Stimulated activated CD8-positive, alpha-beta memory T cell treated with anti-CD3 and anti-CD28 coated beads, Interleukin-7, amount 100 ng/mL, for 48 hours (primary cell): ENCODE measurements at places on chromosomes 7 and 10.

DNA sequence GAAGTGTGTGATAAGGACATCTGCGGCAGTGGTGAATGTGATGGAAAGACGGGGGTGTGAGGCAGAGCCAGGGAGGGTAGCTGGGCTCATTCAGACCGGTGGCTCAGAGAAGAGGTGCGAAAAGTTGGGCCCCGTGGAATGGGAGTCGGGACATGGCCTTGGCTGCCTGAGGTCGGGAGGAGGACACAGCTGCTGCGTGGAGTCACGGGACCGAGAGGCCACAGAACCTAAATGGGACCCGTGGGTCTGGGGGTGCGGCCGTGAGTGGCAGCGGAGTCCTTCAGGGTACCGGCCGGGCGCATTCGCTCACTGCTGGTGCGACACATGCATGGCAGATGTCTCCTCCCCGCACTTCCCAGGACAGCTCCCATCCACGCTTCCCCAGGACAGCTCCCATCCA, 22.9 kb upstream of the LARP4B start:
- no peak for DNase-seq

DNA sequence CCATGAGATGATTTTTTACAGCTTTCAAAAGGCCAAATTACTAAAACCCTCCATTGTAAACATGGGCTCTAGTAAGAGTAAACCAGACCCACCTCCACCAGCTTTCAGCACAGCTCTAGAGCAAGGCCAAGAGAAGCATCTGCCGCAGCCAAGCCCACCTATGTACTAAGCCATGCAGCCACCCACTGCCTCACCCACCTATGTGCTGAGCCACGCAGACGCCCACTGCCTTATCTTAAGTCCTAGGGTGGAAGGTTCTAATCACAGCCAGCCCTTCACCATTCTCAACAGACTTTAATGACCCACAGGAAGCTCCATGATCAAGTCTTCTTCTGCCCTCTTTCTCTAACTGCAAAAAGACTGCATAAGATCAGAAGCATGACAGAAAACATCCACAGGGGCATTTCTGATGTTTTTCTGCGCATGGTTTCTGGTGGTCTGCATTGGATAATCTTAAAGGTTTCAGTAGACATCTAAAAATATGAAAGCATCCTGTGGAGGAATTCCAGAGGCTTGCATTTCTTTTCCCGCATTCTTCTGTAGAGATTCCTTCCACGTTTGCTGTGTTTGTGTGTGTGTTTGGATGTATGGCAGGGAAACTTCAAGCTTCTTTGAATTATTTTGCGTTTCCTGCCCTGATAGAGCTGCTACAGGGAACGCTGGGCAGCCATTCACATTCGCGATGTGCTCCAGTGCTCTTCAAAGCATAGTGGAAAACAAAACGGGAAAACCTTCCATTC, 286.1 kb upstream of the KLF6 start:
- no peak for DNase-seq

GRCh38 chr7:116799916-116800315, 62.5 kb upstream of the CAPZA2 start:
- DNase-seq, result no peak

DNA sequence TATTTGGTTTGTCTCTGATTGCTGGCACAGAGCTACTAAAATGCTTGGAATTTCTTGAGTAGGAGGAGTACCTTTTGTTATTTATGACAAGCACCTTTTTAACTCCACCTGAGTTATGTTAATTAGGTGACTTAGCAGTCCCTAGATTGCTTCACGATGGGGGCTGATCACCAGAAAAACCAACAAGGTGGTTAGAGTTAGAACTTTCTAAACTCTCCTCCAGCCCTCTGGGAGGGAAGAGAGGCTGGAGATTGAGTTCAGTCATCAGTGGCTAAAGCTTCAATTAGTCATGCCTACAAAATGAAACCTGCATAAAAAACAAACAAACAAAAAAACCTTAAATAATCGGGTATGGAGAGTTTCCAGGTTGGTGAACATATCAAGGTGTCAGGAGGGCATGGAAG, 23.6 kb upstream of the ING3 start:
- DNase-seq, result no peak

GRCh38 chr7:37916017-37916672, 472 bp downstream of the SFRP4 start:
- DNase-seq, result no peak

DNA sequence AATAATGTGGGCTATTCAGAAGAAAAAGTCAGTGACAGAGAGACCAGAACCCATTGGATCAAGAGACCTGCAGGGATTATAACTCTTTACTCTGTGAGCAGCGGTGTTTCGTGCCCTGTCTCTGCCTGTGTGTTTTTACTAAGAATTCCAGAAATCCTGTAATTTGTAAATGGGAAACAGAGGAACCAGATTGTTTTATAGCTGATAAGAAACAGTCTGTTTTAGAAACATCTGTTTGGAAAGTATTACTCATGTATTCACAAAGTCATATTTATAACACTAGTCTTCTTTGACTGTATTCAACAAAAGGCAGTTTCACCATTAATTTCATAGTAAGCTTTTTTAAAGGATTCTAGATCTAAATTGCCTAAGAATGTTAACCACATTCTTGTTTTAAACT, 30.0 kb upstream of the VDAC2 start:
- DNase-seq, result no peak

DNA sequence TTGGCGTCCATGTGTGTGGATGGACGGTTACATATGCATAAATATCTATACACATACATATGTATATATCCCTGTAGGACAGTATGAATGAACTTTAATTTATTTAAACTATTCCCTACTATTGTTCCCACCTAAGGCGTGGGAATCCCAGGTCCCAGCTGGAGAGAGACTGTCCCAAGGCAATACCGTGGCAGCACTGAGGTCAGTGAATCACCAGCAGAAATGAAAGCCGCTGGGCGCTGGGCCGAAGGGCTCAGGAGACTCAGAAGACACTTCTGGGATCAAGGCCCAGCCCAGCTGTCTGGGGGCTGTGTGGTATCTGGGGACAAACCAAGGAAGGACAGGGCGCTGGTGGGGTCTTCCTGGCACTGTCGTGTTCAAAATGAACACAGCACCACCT, 49.6 kb upstream of the MYL10 start:
- no peak for DNase-seq

- no peak for DNase-seq
Measured at GRCh38 chr10:13704964-13705363, 118.2 kb downstream of the PRPF18 start.

DNA sequence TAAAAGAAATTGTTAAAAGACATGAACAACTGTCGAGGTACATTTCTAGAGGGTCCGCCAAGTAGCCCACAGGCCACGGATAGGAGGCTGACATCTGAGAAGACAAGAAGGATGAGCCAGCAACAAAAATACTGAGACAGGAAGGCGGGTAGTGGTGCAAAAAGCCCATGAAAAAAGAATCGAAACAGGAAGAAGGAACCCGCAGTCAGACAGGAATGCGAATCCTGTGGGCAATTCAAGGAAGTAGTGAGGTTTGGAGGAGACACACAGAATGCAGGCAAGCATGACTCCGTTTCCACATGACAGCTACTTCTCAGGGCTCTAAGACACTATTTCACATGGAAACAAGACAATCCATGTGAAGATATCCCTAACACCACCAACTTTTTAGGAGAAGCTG, 125.2 kb downstream of the DOCK4 start:
- DNase-seq, result no peak

GRCh38 chr7:34057956-34058355, 152.6 kb downstream of the BMPER start:
- DNase-seq, result no peak

DNA sequence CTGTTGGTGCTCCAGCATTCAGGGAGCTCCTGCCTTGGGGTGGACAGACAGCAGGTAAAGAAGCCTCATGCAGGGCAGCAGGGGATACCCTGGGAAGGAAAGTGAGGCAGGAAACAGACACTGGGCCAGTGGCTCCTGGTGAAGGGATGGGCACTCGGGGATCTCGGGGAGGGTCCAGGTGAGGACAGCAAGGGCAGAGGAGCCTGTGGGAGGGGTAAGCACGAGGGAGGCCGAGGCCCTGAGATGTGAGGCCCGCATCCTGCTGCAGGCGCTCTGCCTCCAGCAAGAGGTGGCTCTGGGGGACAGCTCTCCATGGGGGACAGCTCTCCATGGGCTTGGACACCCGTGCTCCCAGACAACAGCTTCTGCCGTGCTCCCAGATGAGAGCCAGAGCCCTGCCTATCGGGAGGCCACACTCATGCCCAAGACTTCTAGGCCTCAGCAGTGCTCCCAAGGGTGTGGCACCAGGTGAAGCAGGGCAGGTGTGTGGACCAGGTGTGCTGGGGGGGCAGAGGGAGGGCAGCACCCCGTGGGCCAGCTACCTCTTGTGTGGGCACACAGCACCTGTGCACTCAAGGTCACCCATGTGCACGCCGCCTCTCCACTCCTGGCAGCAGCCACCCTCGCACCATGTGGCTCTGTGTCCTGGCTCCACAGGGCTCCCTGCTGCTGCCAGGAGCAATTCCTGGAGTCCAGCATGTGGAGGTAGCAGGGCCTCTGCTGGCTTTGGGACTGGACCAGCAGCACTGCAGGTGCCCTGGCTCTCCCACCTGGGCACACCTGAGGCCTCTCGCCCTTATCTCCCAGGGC, 93.6 kb upstream of the INSIG1 start:
- no peak for DNase-seq

DNA sequence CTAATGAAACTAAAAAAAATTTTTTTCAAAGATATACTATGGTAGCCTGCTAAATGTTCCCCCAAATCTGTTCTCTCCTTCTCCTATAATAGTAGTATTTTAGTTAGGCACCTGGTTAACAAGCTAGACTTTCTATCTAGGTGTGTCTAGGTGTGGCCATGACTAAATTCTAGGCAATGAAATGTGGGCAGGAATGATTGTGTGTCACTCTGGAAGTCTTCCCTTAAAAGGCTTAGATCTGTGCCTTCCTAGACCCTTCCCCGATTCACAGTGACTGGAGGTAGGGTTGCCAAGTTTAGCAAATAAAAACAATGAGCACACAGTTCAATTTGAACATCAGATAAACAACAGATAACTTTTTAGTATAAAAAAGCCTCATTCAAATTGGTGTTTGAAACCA, 8.3 kb upstream of the ARHGAP21 start:
- no peak for DNase-seq

DNA sequence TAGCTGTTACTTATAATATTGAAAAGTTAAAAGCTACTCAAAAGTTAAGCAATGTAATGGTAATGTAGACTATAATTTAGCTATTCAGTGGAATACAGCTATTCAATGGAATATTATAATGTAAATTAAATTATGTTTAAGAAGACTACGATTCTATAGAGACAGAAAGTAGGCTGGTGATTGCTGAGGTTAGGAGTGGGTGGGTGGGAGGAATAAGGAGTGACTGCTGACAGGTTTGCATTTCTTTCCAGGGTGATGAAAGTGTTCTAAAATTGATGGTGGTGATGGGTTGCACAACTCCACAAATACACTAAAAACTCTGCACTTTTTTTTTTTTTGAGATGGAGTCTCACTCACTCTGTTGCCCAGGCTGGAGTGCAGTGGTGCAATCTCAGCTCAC, 21.4 kb downstream of the DENND2A start:
- DNase-seq, result no peak

DNA sequence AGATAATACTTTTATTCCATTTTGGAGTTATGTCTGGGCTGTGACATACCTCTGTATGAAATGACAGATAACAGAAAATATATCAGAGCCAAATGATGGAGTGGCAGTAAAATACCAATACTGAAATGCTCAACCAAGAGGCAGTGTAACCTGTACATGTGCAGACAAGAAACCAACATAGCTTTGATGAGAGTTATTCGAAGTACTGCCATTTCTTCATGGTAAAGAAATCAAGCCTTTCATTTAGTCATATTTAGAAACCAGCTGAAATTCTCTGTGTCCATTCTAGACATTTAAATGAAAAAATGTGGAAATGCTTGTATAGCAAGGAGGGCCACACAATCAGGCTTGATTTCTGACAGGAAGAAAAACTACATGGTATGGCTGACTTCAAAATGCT, 127.1 kb upstream of the PTPRZ1 start:
- DNase-seq, result no peak

DNA sequence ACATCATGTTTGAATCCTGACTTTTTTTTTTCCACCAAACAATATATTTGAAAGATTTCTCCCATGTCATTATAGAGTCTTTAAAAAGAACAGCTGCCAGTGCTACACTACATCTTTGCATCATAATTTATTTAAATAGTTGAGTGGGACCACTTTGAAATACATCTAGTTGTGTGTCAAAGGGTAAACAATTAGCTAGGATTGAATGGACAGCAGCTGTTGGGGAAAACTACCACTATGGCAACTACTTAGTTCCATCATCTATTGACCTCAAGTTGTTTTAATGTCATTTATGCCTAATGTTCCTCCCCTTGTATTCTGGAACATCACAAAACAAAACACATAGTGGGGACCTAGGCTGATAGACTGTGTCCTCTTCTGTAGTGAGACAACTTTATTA, 985.1 kb downstream of the SORCS1 start:
- no peak for DNase-seq

- no peak for DNase-seq
Measured at GRCh38 chr10:63703113-63703670, 182.0 kb downstream of the REEP3 start.

GRCh38 chr7:90625051-90625450, 28.9 kb downstream of the CDK14 start:
- no peak for DNase-seq

- DNase-seq, result no peak
Measured at GRCh38 chr7:66902844-66903180, 18.2 kb upstream of the TMEM248 start.

DNA sequence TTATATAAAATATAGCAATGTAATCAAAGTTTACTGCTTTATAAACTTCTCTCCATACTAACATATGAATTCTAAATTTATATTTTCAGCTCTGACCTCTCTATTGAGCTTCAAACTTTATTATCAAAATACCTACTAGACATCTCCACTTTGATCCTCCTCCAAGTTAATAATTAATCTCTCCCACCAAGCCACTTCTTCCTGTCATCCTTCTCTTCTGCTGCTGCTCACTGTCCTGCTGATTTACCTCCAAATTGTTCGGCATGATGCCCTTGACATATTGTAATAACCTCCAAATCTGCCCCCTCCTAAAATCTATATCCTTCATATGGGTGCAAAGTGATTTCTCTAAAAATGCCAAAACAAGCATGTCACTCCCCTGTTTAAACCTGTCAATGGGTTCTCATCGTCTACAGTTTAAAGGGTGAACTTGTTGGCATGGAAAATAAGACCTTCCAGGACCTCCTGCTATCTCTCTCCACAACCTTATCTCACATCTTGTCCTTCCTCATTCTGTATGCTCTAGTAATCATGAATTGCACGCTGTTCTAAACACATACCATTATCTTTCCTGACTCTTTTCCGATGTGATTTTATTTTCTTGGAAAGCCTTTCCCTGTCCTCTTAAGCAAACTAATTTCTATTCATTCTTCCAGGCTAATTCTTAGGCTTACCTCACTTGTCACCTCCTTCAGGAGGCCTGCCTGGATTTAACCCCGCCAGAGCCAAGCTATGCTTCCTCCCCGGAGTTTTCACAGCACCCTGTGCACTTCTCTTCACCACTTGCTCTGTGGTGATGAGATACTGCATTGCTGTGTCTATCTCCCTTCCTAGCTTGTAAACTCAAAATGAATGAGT, 52.1 kb upstream of the STK17A start:
- DNase-seq, result no peak
